ENCODE measurements at places on chromosomes 7 and 10.

DNA sequence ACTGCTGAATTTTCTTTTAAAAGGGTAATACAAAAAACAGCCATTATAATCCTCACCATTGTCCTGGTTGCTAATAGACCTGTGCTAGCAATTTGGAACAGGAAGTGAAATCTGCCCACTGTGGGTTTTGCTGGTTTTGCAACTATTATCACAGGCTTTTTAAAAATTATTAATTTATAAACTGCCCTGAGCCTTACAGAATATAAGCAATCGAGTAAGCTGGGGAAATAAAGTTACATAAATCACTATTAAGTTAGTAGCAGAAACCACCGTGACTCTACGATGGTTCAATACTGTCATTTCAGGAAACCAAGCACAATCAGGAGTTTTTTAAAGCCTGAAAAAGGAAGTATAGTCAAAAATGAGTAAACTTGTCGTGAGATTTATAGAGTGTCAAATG is 62.3 kb downstream of the TMEM26 start:
- DNase-seq: peak; percentile 39

DNA sequence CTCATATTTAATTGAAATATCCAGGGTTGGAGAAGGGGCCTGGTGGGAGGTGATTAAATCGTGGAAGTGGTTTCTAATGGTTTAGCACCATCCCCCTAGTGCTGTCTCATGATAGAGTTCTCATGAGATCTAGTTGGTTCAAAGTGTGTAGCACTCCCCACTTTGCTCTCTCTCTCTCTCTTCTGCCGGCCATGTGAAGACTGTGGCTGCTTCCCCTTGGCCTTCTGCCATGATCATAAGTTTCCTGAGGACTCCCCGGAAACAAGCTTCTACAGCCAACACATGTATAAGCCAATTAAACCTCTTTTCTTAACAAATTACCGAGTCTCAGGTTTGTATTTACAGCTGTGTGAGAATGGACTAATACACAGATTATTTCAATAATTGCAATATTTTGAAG is 305.8 kb upstream of the KCND2 start:
- DNase-seq: no peak

- no peak for DNase-seq
Observed at GRCh38 chr10:21528236-21529031, 3.0 kb upstream of the SKIDA1 start.

DNA sequence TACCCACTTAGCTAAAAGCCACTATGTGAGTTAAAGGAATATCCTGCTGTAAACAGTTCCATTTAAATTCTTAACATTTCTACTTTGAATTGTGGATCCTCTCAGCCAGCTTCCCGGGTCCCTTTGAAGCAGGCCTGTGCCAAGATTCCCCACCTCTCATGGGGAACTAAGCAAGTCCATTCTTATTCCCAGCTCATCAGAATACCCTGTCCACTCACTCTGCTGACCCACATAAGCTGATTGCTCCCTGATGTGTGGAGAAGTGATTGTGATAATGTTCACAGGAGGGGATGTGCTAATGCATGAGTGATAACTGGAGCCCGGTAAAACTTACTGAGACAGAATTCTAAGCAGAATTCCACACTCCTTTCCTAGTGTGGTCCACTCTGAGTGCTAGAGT is 709.7 kb downstream of the CNTNAP2 start:
- no peak for DNase-seq

DNA sequence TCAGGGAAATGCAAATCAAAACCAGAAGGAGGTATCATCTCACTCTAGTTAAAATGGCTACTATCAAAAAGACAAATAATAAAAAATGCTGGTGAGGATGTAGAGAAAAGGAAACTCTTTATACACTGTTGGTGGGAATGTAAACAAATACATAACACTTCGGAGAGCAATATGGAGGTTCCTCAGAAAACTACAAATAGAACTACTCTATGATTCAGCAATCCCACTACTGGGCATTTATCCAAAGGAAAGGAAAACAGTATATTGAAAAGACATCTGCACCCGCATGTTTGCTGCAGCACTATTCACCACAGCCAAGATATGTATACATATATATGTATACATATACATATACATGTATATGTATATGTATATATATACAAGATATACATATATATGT is 94.2 kb downstream of the C10orf90 start:
- no peak for DNase-seq

GRCh38 chr7:157373493-157373892 is 36.7 kb downstream of the DNAJB6 start:
- no peak for DNase-seq

GRCh38 chr7:2404714-2405119 is 1.3 kb downstream of the CHST12 start:
- no peak for DNase-seq

- DNase-seq: peak; percentile 18
Observed at GRCh38 chr10:78505657-78506056, 472.0 kb downstream of the RPS24 start.

DNA sequence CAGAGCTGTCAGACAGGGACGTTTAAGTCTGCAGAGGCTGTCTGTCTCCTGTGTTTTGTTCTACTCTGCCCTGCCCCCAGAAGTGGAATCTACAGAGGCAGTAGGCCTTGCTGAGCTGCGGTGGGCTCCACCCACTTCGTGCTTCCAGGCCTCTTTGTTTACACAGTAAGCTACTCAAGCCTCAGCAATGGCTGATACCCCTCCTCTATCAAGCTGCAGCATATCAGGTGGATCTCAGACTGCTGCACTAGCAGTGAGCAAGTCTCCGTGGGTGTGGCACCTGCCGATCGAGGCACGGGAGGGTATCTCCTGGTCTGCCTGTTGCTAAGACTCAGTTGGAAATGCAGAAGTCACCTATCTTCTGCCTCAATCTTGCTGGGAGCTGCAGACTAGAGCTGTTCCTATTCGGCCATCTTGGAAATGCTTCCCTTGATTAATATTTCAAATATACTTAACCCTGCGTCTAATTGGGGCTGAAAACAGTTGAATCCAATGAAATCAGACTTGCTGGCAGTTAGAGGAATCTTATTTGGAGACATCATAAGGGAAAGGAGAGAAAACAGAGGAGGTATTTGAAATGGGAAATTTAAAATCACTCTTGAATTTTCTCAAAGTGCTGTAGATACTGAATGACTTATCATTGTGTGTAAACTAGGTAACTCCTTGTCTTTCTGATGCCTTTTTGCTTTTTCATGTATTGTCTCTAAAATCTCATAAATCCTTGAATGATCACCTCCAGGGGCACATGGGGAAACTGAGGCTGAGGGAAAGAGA is 13.8 kb upstream of the CYP3A5 start:
- DNase-seq: no peak

DNA sequence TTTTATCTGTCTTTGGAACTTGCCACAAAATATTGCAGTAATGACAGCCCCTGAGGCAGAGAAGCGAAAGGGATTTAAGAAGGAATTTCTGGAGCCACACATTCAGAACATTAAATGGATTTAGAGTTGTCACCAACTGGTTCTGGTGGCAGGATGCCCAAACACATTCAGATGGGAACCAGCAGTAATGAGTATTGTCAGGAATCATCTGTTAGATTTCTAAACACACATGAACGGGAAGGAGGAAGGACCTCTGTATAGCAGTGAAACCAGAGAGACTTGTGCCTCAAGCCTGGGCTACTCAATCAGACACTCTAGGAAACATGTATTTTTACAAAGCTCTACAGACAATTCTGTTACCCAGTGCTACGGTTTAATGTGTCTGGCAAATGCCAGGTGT is 103.8 kb upstream of the CCNY start:
- DNase-seq: no peak

DNA sequence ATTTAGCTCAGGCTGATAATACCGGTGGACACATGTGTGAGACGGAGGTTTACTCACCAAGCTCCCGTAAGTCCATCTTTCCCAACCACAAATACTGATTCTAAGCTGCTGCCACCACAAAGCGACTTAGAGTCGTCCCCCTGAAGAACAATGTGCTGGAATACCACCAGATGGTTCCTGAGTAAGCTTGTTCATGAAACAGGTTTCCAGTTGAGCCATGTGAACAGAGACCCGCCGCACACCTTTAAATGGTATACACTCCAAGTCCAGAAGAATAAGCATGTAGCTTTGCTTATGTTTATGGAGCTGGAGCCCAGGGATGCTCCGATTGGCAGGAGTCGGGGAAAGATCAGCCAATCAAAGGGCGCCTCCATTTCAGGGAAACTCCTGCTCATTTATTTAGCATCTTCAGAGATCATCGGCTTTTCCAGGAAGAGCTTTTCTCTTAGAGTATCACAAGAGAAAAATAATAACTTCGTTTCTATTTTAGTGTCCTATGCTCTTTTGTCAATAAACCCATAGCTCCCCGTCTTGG is 261.6 kb upstream of the AOAH start:
- no peak for DNase-seq

GRCh38 chr10:126052171-126052570 is 155.8 kb downstream of the FANK1 start:
- no peak for DNase-seq
